Stimulated activated CD4-positive, alpha-beta T cell treated with anti-CD3 and anti-CD28 coated beads, Interleukin-15, amount 100 ng/mL, for 24 hours (primary cell): ENCODE measurements at places on chromosomes 7 and 10.

DNA sequence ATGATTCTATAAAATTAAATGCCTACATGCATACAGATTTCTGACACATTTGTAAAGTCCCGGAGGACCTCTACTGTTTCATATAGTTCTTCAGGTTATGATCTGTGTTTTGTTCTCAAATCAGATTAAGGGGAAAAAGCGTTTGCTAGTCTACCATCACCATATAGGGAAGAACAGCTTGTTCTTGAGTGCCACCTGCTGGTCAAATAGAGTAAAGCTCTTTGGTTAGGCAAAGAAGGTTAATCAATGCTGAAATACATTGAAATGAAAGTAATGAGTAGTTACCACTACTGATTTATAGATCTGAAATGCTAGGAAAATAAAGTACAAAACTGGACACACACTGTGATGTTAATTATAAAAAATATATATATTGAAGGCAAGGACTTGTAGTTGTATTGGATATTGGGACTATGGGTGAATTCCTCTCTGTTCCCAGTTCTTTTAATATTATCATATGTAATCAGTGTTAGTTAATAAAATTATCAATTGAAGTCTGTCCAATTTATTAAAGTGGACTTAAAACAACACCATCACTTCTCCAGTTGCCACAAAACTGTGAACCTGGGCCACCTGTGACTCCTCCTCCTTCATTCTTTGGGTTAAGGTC is 72.6 kb upstream of the PDLIM1 start:
- peak; percentile 54 for DNase-seq

DNA sequence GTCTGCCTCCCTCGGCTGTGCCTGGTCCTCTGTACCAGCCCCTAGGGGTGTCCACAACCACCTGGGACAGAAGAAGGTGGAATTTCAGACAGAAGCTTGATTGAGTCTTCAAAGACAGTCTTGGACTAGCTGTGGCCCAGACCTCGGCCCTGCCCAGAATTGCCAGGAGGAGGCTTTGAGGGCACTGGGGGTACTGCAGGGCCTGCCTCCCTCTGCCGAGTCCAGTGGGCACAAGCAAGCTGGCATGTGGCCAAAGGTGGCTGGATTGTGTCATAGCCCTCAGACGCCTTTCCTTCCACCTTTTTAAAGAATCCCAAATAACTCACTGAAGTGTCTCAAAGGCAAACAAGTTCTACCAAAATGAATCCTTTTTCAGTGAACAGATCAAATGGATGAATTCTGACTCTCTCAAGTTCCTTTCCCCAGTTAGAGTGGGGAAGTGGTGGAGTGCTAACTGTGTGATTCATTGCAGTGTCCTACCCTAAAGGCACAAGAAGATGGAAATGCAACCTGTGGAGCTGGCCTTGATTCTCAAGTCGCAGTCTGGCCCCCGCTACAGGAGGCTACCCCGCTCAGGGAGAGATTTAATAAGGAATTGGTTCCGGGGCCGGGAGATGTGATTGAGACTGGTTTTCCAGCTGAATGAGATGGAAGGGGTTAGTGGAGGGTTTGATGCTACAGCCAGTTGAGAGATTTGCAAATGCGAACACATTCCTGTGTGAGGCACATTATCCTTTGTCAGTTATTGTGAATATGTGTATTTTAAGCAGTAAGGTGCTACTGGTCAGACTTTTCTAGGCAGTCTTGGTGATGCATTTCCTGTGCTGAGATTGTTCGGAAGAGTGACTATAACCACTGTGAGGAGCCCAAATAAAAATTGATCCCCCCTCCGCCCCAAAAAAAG is 28.8 kb upstream of the SLC26A4 start:
- DNase-seq, result no peak

- DNase-seq, result no peak
Observed at GRCh38 chr7:155597753-155598140, 46.7 kb upstream of the RBM33 start.

GRCh38 chr10:113704637-113705343 is 25.1 kb downstream of the CASP7 start:
- peak; percentile 24 for DNase-seq

GRCh38 chr10:11063856-11064255 is 46.2 kb downstream of the CELF2 start:
- no peak for DNase-seq

DNA sequence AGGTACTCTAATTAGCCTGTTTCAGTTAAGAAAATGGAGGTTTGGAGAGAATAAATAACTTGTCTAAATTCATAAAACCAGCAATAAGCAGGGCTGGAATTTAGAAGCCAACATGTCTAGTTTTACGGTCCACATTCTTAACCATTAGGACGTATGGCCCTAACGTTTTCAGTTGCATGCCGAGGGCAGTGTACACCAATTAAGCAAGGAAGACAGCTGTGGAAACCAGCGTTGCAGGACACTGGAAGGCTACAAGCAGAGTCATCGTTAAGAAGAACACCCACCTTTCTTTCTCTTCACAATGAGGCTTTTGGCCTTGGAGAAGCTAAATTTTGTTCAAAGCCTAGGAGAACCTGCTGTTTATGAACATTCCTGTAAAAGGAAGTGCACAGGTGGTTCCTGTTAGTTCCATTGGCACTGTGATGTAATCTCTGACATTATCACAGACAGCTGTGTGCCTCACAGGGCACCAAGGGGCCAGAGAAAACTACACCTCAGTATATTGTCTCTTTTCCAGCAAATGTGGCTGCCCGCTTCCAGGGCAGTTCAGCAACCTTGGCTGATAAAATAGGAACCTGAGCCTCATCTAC is 21.0 kb downstream of the MPP7 start:
- DNase-seq, result no peak

DNA sequence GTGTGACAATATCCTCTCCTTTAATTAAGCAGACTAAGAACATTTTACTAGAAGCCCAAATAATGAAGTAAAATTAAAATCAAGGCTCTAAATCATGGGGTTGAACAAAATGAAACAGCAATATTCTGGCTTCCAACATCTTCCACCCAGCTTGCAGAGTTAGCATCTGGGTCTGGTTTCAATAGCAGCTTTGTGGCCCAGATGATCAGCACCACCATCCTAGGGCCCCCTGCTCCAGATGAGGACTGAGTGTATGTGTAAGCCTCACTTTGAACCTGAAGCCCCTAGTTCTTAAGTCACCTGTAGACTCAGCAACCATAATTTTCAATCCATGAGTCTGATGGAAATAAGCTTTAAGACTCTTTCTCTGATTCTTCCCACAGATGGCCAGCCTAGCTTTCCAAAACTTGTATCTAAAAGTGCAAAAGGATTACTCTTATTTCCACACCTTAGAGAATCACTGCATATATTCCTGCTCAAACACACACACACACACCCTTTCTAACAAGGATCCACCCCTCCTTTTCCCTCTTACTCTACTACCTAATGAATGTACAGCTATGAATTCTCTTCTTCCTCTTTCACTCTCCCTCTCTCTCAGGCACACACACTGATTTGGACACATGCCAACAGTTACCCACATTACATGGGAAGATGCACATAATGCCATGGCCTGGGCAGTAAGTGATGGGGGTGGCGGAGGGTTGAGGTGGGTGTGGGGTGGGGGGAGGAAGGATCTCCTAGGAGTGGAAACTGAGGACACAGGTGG is 3.5 kb downstream of the DENND11 start:
- no peak for DNase-seq

GRCh38 chr7:78260826-78261225 is 462.3 kb downstream of the PHTF2 start:
- DNase-seq, result no peak

- DNase-seq, result no peak
Observed at GRCh38 chr7:141944811-141945210, 2.0 kb downstream of the CLEC5A start.

- no peak for DNase-seq
Observed at GRCh38 chr7:104962781-104963180, 51.2 kb upstream of the KMT2E start.

GRCh38 chr7:155455776-155456737 is 1.9 kb upstream of the EN2 start:
- DNase-seq, result no peak

GRCh38 chr7:92634924-92635519 is 44.8 kb upstream of the FAM133B start:
- DNase-seq, result no peak

GRCh38 chr10:110758898-110759297 is 112.8 kb upstream of the PDCD4 start:
- DNase-seq, result no peak

DNA sequence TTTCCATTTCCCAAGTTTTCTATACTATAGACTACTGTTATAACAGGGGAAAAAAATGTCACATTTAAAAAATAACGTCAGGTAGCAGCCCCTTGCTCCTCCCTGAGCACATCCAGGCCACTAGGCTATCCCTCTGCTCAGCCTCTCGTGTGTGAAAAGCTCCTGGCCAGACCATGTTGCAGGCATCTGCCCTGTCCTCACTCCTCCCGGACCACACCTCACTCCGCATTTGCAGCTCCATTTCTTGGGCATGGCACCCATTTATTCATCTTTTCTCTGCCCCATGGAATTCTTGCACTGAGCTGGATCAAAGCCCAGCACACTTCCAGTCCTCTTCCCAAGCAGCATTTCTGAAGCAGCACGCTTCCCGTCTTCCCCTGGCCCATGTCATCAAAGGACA is 1.4 kb upstream of the GDF2 start:
- no peak for DNase-seq

- DNase-seq, result no peak
Observed at GRCh38 chr10:92832998-92833650, 15.2 kb upstream of the EXOC6 start.

- no peak for DNase-seq
Observed at GRCh38 chr10:58268454-58268945, 462 bp upstream of the CISD1 start.

GRCh38 chr7:26857506-26858240 is 6.7 kb downstream of the SKAP2 start:
- peak; percentile 9 for DNase-seq

DNA sequence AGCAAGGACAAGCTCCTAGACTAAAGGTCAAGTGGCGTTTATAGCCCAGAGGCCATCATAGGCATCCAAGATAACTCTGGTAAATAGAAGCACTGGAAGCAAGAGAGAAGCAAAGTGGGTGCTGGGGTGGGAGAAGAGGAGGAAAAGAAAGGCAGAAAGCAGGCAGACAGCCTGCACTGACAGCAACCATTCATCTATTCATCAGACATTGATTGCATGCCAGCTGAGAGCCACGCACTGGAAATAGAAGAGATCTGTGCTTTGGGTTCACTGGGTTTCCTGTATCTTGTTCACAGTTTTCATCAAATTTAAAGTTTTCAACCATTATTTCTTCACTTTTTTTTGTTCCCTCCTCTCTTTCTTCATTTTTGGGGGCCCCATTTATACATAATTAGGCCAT is 4.7 kb upstream of the SLIT1 start:
- DNase-seq, result no peak

GRCh38 chr10:28087661-28088351 is 88.9 kb upstream of the ODAD2 start:
- DNase-seq, result no peak

DNA sequence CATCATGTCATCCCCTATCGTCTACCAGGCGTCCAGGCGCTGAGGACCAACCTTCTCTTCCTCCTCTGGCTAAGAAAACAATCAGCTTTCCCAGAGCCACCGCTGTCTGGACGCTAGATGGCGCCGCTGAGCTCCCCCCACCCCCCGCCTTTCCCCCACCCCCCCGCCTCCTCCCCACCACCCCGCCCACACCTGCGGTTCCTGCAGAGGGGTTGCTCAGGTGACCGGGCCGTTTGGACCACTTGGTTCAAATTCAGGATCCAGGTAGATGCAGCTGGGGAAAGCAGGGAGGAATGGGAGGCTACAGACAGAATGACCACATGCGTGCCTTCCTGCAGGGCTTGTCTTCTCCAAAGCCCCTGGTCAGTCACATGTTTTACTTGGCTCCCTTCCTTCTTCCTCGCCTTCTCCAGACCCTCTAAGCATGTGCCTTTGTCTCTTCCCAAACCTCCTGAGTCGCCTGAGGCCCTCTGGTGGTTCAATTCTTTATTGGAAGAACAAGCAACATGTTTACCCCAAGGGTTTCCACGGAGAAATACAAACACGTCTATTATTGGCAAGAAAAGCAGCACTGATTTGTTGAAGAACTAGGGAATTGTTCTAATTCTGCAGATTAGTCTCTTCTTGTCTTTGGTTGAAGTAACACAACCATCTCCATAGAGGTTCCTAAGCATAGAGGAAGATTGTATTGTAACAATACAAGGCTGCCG is 24.7 kb downstream of the AOC1 start:
- peak; percentile 51 for DNase-seq

DNA sequence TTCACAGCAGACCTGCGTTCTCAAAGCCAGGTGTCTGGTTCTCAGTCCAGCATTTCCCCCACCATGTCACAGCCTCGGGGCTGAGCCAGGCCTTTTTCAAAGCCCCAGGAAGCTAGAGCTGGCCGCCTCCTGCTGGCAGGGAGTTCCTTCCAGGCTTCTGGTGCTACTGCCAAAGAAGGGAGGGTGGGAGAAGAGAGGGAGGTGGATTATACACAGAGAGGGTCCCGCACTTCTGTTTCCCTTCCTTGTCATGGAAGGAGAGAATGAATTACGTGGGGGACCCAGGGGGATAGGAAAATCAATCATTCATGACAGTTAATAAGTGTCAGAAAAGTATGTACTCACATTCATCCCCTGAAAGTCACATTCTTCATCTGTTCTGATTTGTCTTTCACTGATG is 600 bp upstream of the LGI1 start:
- DNase-seq, result no peak

GRCh38 chr10:93503075-93503474 is 6.7 kb downstream of the CEP55 start:
- no peak for DNase-seq

GRCh38 chr10:103692436-103692951 is 162.9 kb downstream of the SH3PXD2A start:
- peak; percentile 48 for DNase-seq

DNA sequence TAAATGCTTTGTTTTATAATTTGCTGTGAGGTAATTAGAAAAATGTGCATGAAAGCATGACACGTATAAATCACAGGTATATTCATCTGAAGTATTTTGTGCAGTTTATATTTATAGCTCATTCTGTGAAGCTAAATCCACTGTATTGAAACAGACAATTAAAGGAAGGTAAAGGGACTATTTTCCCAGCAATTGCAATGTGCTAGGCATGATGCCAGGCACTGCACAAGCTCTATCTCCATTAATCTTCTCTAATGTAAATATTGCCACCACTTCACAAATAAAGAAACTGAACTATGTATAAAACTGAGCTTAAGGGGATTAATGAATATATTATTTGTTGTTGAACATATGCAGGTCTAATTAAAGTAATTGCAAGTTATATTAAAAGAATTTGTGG is 1012.5 kb downstream of the NRG3 start:
- DNase-seq, result no peak
